NCI-H1436 treated with DMSO at 0.1 percent for 48 hours (cell line): ENCODE measurements at places on chromosomes 12 and 14.

DNA sequence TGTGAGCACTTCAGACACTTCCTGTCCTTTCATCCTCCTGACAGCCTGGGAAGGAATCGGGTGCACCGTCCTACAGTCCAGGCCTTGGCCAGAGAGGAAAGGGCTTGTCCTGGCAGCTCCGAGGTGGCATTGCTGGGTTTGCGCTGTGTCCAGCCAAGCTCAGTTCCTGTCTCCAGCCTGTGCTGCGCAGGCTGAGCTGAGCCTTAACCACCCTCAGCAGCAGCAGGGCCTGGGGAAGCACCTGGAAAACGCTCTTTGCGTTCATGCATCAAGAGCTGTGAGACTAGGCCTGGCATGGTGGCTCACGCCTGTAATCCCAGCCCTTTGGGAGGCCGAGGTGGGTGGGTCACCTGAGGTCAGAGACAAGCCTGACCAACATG, 33.7 kb upstream of the EML1 start:
- no peak for DNase-seq

DNA sequence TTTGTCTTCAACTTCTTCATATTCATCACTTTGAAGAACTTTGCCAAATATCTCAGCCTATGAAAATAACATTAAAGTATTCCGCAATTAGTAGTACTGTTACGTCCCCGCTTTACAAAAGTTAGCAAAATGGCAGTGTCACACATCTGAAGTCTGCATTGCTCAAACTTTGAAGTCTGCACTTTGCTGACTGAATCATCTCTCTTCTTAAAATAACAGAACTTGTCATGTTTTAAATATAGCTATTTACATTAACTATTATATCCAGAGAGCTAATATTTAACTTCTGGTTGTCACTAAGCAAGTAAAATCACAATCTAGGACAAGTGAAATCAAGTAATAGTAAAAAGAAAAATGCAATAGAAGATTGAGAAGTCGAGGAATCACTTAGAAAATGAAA, 34.5 kb downstream of the IPO8 start:
- DNase-seq: no peak

- no peak for DNase-seq
These were observed 13.5 kb upstream of the NRDE2 start for GRCh38 chr14:90345239-90345557.

GRCh38 chr12:32499048-32499447, 99.7 kb downstream of the FGD4 start:
- no peak for DNase-seq

DNA sequence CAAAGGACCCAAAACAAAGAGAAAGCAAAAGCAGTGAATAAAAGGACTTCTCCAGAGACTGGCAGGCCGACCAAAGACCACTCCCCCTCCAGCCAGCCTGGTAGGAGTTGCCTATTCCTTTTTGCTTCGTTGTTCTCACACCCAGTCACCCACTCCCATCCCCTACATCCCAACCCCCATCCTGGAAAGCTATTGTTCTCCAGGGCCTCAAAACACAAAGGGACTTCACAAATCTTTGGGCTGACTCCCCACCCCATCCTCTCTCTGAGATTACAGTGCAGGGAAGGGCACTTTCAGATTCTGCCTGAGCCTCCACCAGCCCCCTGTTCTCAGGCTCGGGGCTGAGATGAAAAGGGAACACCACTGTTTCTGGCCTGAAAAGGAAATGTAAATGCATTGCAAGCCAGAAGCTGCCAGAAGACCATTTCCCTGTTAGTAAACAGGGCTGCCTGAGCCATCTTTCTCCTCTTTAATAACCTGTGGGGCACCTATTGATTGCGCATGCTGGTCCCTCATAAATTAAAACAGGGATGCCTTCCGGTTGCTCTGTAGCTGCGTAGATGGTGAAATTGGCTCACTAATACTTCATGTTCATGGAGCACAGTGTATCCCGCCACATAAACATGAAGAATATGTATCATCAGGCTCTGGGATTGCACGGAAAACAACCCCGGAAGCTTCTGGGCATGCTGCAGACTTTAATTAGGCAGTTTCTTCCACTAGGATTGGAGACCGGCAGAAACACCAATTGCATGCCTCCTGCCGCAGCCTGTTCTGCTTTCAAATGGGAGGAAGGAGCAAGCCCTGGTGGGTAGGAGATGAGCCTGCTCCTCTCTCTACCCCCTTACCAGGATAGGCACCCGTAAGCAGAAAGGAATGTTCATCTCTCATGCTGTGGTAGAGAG, 130.3 kb upstream of the FUT8 start:
- DNase-seq: no peak

DNA sequence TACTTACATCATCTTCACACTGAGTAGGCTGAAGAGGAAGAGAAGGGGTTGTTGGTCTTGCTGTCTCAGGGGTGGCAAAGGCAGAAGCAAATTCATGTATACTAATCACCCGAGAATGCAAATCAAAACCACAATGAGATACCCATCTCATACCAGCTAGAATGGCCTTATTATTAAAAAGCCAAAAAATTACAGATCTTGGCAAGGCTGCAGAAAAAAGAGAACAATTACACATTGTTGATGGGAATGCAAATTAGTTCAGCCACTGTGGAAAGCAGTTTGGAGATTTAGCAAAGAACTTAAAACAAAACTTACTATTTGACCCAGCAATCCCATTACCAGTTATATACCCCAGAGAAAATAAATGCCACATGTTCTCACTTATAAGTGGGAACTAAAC, 154.9 kb downstream of the SEC23A start:
- DNase-seq: no peak
